Epithelial cell of proximal tubule (primary cell): ENCODE measurements at places on chromosomes 7 and 10.

DNA sequence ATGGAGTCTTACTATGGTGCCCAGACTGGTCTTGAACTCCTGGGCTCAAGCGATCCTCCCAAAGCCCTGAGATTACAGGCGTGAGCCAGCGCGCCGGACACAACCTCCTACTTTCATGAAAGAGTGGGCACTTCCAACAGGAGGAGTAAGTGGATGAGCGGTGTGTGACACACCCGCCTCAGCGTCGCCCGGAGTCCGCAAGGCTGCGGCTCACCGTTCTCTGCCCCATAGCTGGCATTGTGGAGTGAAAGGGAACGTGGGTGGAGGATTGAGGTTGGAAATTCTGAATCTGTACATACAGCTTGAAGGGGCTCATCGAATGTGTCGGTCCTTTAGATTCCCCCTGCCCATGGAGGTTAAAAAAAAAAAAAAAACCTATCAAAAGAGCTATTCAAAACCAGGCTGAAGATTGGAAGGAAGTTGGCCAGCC, 524 bp upstream of the PRXL2A start:
- DNase-seq: no peak

GRCh38 chr10:80966326-80966986, 428.8 kb downstream of the SH2D4B start:
- DNase-seq: no peak

DNA sequence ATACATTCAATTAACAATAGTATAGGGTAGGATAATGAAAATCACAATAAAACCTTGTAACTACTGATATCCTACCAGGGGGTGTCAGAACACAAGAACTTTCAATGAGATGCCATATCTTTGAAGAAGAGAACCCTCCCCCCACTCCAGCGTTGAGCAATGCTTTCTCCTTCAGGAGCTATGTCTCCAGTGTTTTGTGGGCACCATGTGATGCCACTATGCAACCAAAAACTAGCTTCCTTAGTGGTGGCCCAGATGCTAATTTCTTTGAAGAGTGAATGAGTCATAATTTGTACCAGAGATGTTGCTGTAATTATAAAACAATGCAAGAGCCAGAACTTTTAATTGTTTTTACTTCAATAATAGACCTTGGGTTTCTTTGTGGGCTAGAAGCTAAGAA, 76.0 kb upstream of the ADO start:
- no peak for DNase-seq

DNA sequence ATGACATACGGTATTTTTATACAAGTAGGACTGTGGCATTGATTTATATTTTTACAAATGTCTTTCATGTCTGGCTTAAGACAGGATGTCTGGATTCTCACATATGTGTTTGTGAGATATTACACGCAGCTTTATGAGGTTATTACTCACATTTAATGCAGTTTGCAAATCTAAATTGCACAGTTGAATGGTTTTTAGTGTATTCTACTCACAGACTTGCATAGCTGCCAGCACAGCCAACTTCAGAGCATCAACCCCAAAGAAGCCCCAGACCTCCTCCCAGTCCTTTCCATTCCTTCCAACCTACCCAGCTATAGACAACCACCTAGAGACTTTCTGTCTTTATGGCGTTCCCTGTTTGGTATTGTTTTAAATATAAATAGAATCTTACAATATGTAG, 193.8 kb upstream of the SHH start:
- no peak for DNase-seq

DNA sequence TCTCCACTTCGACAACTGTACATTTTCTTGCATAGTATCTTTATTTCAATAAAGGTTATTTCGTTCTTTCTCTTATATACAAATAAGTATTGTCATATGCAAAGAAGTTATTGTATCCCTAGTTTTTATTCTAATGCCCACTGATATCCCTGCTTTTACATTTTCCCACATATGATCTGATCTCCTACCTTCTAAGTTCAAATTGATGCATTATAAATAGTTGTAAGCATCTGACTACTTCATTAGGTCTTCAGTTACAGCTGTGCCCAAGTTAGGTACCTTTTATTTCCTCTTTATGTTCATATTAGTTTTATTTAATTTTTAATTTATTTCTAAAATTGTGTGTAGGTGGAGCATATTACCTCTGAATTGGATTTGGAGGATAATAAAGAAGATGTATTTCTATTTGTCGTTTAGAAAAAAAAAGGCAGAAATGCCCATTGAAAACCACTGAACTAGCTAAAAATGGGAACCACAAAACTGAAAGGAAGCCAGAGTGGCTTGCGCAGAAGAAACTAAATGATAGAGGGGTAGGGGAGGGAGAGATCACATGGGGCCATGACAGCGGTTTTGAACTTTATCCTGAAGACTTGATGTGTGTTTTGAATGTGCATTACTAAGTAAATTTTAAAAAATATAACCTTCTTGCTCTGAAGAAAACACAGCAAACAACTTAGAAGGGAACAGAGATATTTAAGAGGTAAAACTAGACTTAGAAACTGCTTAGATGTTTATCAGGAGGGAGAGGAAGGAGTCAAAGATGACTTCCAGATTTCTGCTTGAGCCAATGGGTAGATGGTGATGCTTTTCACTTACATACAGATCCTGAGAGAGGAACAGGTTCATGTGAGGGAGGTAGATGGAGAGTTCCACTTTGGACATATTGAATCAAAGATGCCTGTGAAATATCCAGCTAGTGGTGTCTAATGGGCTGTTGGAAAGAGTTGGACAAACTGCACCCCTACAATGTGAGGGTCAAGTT, 9.3 kb upstream of the ZC3HAV1L start:
- no peak for DNase-seq

DNA sequence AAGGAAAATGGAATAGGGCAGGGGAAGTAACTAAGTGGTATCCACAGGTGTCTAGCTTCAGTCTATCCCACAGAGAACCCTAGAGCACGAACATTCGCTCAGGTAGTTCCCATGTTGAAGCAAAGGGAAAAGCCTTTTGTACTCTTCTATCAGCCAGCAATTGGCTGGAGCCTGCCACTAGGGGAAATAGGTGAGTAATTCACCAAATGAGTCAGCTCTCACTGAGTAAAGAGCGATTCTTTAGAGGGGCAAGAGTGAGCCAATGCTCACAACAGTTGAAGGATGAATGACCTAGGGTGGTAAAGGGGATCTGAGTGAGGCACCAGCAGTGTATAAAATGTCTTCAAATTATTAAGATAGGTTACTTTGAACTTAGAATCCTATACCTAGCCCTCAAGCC, 94.1 kb upstream of the ZNF800 start:
- no peak for DNase-seq

DNA sequence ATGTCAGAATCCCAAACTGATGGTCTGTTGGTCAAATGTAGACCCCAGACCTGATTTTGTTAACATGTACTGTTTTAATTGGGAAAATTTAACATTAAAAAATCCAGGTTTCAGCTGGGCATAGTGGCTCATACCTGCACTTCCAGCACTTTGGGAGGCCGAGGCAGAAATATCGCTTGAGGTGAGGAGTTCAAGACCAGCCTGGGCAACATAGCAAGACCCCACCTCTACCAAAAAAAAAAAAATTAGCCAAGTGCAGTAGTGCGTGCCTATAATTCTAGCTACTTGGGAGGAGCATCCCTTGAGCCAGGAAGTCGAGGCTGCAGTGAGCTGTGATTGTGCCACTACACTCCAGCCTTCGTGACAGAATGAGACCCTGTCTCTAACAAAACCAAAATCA, 15.9 kb upstream of the CAMK2G start:
- no peak for DNase-seq

DNA sequence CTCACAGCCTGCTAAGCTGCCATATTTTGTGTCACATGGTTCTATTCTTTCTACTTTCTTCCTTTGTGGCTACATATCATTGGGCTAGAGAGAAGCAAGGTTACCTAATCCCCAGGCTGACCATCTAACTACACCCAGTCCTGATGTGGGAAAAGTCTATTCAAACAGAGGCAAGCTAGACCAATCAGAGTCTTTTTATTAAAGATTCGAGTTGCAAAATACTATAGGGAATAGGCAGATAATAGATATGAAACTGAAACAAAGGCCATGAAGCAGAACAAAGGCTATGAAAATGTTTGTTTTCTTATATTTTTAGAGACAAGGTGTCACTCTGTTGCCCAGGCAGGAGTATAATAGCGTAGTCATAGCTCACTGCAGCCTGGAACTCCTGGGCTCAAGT, 36.7 kb downstream of the MTERF1 start:
- no peak for DNase-seq

GRCh38 chr7:109059089-109059488, 489.4 kb downstream of the DNAJB9 start:
- no peak for DNase-seq

- no peak for DNase-seq
Measured at GRCh38 chr7:45435131-45435530, 139.0 kb upstream of the ADCY1 start.

DNA sequence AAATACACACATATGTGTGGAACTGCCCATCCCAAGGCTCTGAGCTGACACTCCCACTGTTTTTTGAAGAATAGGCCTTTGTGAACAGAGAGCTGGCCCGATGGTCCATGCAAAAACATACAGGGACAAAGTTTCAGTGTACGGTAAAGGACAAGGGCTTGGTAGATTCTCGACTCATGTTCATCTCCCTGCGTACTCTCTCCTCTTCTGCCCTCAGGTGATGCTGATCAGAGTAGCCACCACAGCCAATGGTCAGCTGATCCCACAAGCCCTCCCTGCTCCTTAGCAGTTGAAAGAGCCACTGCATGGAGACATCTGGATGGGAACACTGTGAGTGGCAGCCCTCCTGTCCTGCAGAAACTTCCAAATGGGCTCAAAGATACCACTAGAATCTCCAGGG, 23.1 kb upstream of the C10orf71 start:
- DNase-seq: no peak

DNA sequence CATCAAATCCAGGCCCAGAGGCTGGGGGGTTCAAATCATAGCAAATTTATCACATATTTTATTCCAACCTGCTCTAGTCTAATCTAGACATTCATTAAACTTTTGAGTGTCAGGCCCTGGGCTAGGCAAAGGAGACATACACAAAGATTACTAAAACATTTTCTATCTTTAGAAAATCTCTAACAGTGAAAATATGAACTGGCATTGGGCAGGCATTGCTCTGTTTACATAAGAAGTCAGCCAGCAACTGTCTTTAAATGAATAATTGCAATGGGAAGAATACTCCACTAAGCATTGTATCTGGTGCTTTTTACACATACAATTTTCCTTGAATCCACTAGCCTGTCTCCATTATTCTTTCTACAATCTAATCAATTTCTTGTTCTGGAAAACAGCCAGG, 222.5 kb upstream of the LRRN3 start:
- DNase-seq: no peak

GRCh38 chr7:26588511-26588910, 275.9 kb downstream of the SKAP2 start:
- DNase-seq: no peak

DNA sequence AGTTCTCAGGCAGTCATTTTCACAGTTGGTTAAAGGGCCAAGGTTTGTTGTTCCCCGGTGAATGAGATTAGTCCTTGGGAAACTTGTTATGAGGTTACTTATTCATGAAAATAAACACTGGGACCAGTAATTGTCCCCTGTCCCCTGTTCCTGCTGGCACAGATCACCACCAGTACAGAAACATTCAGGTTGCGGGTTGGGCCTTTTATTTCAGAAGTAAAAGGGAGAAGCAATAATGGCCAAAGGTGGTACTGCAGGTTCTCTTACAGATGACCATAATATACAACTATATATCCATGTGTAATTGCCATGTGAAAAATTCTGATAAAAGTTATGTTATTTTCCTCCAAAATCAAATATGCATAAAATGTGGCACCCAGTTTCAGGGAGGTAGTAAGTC, 442.0 kb downstream of the SORCS1 start:
- DNase-seq: no peak

GRCh38 chr10:51000164-51000563, 74.1 kb upstream of the PRKG1 start:
- DNase-seq: no peak

GRCh38 chr10:90849956-90850749, 7.7 kb downstream of the HTR7 start:
- no peak for DNase-seq

DNA sequence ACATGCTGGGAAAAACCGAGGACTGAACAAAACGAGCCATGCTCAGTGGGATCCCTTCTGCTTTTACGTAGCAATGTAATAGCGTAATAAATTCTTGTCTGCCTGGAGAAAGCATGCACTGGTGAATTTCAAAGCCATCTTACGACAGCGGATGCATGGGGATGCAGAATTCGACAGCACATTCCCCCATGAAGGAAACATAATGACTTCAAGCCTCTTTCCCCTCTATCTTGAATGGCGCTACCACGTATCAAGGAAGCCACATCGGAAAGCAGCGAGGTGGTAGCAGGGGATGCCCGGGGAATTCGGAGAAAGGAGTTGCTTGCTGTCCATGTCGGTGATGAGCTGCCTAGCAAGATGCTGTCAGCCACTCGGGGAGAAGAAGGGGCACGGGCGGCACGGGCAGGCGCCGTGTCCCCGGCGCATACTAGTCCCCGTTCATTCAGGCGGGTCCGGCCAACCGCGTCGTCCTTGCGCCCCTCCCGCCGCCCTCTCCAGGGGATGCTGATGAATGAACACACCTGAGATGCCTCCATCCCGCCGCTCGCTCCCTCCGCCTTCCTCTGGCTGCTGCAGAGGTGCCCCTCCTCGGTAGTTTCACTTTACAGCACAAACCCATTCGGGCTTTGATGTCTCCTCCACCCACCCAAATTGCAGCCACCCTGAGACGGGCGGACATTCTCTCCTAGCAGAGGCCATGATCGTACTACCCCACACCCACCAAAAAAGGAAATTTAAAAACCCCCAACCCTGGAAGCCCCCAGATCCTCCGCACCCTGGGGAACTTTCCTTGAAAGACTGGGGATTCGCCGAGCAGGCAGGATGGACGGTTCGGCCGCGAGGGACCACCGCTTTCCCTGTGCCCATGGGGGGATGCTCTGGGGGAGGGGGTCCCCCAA, 644 bp downstream of the SORBS1 start:
- DNase-seq: no peak

- DNase-seq: no peak
Measured at GRCh38 chr7:154804449-154804848, 198.5 kb downstream of the PAXIP1 start.

GRCh38 chr7:151857412-151857811, 19.5 kb downstream of the PRKAG2 start:
- DNase-seq: no peak

- DNase-seq: no peak
Measured at GRCh38 chr10:124546055-124546369, 84.4 kb downstream of the LHPP start.

GRCh38 chr10:33631991-33632390, 297.5 kb upstream of the NRP1 start:
- no peak for DNase-seq

- peak; percentile 15 for DNase-seq
Measured at GRCh38 chr10:87976101-87976743, 112.8 kb downstream of the PTEN start.

- no peak for DNase-seq
Measured at GRCh38 chr7:114959931-114960330, 38.0 kb downstream of the MDFIC start.

- DNase-seq: no peak
Measured at GRCh38 chr7:140200061-140200989, 23.5 kb upstream of the KDM7A start.
